D341Med (cell line): ENCODE measurements at places on chromosomes 13 and 19.

DNA sequence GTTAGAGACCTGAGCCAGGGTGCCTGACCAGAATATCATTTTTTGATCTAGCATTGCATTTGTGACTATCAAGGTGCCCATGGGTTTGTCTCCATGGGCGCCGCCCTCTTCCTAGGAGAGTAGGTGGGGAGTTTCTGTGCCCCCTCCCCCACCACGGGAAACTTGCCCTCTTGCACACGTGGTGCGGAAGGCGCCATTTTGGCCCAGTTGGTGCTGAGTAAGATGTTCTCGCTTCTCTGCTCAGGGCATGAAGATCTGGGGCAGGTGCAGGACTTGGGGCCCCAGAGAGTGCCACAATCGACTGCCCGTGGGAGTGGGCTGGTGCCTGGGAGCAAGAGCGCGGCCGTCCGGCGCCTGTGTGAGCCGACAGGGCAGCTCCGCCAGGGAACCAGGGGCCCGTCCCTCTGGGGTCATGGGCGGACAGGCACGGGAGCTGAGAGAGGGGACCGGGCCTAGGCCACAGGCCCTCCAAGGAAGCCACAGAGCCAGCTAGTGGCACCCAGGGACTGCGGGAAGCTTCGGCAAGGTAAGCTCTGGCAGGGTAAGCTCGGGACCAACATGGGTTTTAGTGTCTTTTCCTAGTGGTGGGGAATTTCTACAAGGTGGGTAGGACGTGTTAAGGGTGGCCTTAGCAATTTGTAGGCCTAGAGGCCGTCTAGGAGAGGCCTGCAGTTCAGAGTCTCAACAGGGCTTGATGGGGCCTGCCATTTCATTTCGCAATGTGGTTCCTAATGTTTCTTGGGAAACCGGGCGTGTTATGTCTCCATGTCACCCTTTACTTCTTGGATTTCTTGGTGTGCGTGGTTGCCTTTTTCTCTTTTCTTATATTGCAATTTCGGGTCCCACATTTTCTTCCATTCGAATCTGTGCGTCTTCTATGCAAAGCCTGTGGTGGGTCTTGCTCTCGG, 14.5 kb downstream of the SACS start:
- no peak for DNase-seq

DNA sequence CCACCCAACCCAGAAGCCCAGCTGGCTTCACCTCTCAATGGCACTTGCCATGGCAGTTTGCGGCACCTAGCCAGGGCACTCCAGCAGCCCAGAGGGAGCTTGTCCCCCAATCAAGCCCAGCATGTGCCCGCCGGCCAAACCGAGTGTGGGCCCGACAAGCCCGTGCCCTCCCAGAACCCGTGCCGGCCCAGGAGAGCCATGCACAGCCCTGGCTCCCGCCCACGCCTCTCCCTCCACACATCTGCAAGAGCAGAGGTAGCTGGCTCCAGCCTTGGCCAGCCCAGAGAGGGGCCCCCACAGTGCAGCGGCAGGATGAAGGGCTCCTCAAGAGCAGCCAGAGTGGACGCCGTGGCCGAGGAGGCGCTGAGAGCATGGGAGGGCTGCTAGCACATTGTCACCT, 2278.0 kb upstream of the PCDH20 start:
- DNase-seq = no peak

GRCh38 chr19:913080-913748, at the start of gene R3HDM4:
TSS of gene R3HDM4 (minus strand) at chr19:913219. CDS start at chr19:913157, 62 bp downstream.
- peak; percentile 95 for DNase-seq

DNA sequence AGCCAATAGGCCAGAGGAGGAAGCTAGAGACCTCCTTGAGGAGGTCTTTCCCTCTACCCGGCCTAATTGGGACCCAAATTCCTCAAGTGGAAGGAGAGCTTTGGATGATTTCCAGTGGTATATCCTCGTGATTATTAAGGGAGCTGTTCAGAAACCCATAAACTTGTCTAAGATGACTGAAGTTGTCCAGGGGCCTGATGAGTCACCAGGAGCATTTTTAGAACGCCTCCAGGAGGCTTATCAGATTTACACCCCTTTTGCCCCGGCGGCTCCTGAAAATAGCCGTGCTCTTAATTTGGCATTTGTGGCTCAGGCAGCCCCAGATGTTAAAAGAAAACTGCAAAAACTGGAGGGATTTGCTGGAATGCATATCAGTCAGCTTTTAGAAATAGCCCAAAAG, 198.1 kb downstream of the ZNF486 start:
- DNase-seq = no peak

DNA sequence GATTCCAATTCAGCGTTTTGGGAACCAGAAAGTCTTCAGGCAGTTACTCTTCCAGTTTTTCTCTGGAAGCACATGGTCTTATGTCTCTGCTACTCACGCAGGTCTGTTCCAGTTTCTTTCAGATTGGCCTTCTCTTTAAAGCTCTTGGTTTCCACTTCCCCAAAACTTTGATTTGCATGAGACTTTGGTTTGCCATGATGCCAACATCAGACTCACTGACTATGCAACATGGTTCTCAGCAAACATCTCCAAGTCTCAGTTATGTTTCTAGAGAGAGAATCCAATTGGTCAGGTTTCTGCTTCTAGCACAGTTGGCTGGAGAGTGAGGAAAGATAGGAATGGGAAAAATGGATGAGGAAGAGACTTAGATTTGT, 3.1 kb downstream of the AKAP11 start:
- no peak for DNase-seq

GRCh38 chr19:35166100-35167063, 11.8 kb downstream of the FXYD5 start:
- no peak for DNase-seq

DNA sequence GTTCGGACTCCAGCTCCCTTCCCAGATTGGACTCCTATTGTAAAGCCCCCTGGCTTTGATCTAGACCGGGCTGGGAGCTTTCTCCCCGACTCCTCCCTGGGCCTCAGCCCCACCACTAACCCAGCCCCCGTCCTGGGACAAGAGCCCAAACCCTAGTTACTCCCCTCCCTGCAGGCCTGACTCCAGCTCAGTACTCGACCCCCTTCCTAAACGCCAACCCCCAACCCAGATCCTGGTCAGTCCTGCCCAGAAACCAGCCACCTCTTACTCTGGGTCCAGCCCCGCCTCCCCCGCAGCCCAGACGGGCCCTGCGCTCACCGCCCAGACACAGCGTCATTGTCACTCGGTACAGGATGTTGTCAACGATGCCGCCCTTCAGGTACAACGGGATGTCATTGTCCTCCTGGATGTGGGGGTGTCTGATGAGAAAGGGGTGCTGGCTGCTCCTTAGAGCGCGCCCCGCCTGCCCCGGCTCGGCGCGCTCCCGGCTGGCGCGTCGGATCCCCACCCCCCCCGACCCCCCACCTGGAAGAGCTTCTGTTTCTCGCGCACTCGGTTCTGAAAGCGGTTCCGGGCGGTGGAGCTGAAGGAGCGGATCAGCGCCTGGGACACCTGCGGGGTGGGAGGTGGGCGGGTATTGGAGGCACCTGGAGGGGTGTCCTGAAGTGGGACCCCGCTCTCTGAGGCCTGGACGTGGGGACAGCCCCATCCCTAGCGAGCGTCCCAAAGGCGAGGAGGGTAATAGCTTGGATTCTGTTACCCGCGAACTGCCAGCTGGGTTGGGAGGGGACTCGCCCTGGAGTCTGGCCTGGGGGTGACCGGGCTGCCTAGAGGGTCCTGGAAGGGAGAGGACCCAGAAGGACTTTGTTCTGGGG, 866 bp downstream of the COX7A1 start:
- peak; percentile 36 for DNase-seq

DNA sequence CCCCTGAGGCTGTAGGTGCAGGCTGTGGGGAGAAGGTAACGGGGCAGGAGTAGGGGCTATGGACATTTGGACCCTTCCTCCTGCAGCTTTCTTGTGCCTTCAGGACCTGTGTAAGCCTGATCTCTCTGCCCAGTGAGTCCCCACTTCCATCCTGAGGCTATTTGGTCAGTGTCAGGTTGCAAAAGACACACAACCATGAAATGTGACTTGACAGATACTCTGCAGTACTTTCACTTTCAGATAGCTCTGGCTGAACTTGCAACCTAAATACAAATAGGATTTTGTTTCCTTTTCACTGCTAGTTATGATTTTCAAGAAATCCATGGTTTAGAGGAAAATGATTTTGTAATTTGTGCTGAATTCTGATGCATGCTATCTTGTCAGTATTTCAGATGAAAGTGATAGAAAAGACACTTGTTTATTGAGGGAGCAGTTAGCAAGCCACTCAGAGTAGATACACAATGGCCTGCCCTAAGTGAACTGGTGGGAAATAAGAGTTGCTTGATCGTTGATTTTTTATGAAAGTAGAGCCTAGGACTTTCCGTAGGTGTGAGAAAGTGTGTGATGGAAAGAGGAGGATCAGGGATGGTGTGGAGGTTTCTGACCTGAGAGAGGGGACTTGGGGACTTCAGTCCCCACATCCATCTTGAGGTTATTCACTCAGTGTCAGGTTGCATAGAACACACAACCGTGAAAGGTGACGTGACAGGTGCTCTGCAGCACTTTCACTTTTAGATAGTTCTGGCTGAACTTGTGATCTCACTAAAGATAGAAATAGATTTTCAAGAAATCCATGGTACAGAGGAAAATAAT, 18.1 kb upstream of the EID2 start:
- no peak for DNase-seq

DNA sequence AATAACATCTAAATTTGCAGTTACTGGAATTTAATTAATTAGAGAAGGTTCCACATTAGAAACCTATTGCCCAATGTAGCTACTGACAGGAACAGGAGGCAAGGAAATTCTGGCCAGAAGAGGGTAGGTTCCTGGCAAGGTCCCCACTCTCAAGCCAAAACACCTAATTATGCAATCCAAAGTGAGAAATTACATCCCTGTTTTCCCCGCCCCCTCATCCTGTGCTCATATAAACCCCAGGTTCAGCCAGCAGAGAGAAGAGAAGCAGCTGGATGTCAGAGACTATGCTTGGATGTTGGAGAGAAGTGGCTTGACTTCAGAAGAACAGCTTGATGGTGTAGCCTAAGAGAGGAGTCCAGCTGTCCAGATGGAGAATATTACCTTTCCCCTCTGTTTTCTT, 951.3 kb upstream of the PRR20A start:
- no peak for DNase-seq

DNA sequence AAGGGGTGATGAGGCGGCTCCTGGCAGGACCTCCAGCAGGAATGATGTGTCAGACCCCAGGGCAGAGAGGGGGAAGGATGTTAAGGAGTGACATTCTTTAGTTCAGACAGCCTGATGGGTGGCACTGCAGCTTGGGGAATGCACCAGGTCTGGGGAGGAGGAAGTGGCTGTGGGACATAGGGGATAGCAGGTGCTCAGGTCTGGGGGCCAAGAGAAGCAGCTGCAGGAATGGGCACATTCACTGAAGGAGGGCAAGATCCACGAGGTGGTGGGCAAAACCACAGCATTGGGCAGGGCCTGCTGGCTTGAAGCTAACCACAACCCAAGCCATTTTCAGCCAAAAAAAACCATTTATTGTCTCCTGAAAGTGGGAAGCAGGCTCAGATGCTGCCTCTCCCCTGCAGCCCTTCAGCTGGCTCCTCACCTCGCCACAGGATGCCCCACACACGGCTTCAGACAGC, 26.5 kb downstream of the COMP start:
- no peak for DNase-seq

DNA sequence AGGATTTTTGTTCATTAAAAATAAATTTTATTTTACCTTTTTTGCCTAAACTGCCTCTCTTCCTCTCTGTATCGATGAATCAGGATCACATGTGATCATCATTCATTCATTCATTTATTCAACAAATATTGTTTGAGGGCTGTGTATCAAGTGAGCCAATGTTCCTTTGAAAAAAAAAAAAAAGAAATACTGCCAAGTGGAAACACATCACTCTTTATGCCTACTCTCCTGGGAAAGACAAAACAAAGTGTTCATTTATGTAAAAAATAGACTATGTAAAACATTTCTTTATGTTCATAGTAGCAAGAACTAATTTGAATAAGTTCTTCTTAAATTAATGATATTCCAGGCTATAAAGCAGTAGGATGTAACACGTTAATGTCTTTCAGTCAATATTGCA, 233.1 kb downstream of the POSTN start:
- no peak for DNase-seq

DNA sequence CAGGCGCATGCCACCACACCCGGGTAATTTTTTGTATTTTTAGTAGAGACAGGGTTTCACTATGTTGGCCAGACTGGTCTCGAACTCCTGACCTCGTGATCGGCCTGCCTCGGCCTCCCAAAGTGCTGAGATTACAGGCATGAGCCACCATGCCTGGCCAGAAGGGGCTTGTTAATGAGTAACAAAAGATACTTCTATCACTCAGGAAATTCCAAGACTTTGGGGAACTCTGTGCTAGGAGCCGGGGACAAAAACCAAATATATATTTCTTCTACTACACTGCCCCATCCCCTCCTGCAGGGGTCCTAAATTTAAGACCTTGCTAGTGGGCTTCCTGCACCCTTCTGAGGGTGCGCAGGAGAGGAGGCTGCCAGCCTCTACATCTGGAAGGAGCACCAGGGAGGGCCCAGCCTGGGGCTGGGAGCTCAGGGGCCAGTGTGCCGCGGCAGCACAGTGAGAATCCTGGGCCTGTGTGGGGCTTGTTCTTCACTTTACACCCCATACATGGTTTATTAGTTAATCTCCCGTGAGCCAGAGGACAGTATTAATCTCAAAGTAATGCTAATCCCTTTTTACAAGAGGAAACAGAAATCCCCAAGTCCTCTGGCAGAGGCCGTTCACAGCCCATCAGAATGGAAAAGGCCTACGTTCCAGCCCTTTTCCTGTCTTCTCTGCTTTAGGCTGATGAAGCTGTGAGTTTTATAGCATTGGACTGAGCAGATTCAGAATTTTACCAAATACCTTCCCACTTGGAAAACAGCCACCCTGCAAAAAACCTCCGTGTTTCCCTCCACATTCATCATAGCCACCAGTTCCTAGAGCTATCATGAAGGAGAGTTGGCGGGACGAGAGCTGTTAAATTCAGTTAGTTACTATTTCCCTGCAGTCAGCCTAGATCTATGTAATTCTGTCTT, 44.4 kb upstream of the NPAS1 start:
- peak; percentile 83 for DNase-seq

DNA sequence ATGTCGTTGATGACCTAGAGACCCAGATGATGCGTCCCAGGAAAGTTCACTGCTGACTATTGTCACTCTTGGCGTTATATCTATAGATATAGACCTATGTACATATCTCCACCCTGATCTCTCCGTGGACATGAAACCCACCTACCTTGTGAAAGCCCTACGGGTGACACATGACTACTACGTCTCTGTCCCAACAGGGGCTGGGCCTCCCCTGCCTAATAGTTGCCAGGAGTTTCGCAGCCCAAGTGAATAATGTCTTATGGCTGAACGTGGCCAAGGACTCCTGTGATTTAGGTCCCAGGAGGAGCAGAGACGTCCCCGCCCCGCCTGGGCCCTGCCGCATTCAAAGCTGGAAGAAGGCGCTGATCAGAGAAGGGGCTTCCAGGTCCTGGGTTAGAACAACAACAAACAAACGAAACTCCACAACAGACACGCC, 4.9 kb upstream of the POU4F1 start:
- DNase-seq = peak; percentile 39

- DNase-seq = no peak
These were observed 33.3 kb downstream of the ZNF823 start for GRCh38 chr19:11705474-11705873.
